ENCODE measurements at places on chromosomes 5 and 9.
A peak's percentile ranks its signal among the peaks of the same experiment; 100 is the strongest.

GRCh38 chr5:76601470-76601869 is 21.7 kb downstream of the F2RL2 start:
- peak; percentile 77 for DNase-seq

DNA sequence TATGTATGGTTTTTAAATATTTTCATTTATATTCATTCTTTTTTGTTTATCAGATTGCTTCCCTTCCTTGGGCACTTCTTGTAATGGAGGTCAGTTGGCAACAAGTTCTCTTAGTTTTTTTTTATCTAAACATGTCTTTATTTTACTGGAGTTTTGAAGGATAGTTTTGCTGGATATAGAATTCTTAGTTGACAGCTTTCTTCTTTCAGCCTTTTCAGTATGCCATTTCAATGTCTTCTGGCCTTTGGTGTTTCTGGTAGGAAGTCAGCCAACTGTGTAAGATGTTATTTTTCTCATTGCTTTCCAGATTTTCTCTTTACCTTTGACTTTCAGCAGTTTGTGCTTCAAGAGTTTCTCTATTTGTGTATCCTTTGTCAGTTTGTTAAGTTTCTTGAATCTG is 14.2 kb downstream of the SLC12A2 start:
- no peak for DNase-seq

DNA sequence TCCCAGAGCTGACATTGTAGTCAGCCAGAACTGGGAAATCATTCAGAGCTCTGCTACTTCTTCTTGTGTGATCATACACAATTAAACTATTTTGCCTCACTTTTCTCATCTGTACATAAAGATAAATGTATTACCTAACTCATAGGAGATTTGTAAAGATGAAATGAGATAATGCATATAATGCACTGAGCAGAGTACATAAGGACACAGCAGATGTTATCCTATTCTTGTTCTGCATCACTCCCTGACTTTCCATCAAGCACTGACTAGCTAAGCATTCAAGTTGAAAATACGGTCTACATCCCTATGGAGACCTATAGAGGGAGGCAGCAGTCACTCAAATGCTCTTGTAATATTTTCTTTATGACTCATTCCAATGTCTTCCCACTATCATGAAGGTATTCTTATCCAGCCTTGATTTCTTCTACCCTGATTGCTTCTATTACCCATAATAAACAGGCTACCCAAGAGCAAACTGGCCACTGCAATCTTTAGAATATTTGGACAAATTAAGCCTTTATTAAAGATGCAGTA is 16.3 kb upstream of the PRR16 start:
- no peak for DNase-seq

GRCh38 chr9:124210697-124211096 is 47.1 kb upstream of the NEK6 start:
- DNase-seq = no peak

GRCh38 chr9:16794103-16794502 is 76.4 kb downstream of the BNC2 start:
- DNase-seq = no peak

DNA sequence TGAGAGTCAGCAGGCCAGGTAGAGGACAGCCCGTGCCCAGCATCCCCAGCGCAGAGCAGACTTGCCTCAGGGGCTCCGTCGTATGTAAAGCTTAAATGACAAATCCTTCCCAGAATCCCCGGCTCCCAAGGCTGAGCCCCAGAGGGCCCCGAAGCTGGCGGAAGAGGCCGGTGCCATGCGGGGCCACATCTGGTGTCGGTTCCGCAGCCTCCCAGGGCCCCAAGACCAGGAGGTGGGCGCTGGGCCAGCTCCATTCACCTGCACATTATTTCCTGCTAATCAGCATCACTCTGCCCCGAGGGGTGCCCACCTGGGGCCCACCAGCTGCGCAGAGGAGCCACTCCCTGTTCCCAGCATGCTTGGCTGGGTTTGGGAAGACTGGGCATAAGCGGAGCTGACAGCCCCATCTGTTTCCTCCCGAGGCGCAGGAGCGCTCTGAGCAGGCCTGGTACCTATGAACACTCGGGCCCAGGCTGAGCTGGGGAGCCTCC is 124.0 kb upstream of the PPP1R26 start:
- no peak for DNase-seq

DNA sequence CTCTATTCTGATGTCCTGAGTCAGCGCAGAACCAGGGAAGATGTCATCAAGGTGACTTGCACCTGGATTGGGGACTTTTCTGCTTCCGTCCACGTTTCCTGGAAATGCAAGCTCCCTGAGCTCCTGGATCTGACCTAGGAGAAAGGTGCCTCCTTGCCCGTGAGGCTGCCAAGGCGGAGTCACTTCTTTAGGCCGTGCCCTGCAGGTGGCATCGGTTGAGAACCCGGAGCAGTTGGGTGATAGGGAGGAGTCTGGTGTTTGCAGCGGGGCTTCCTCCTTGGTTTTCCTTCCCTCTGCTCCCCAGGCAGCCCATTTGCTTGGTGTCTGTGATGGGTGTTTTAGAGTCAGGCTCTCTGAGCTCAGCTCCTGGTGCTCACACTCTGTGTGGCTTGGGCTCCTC is 15.2 kb downstream of the NANS start:
- no peak for DNase-seq
